ENCODE measurements at places on chromosomes 3 and 15.

DNA sequence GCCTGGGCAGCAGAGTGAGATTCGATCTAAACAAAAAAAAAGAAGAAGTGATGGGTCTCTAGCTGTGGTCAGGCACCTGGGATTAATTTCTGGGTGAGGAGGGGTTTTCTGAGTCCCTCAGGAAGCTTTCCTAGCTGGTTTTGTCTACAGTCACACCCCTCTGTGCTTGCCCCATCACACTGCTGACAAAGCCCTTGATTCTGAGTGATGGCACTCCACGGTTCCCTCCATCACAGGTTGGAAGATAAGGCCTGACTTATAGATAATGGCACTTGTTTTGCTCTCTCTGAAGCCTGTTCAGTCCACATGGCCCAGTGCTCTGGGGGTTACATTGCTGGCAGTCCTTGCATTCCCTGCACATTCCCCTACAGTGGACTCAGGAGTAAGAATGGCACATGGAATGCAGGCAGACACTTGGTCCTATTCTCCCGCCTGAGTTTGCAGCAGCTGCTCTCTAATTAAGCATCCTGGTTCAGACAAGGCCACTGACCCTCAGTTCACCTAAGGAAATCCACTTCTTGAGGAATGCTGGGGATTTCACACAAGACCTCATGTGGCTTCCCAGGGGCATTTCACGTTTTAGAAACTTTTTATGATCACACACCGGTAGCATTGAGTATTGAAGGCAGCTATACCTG is 81.0 kb upstream of the NMNAT3 start:
- DNase-seq, result no peak

DNA sequence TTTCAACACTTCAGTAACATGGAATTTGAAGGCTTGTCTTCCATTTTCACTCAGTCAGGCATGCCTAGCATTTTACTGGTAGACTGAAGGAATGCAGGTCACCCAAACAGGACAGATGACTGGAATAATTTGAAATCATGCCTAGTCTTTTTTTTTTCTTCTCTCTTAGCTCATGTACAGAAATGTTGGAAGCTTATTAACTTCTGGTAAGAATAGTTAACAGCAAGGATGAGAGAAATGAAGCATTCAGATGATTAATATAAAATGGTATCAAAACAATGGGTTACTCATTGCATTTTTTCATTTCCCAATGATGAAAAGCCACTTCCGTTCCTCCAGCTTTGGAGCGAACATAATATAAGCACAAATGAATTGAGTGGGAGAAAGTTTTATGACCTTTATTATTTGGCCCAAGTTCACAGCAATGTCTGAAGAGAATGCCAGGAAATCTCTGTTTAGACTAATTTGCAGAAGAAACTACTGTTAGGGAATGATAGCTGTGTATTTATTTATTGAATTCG is 431.6 kb upstream of the RASGRP1 start:
- no peak for DNase-seq

- no peak for DNase-seq
Observed at GRCh38 chr3:72212396-72212795, 427.4 kb upstream of the PROK2 start.

DNA sequence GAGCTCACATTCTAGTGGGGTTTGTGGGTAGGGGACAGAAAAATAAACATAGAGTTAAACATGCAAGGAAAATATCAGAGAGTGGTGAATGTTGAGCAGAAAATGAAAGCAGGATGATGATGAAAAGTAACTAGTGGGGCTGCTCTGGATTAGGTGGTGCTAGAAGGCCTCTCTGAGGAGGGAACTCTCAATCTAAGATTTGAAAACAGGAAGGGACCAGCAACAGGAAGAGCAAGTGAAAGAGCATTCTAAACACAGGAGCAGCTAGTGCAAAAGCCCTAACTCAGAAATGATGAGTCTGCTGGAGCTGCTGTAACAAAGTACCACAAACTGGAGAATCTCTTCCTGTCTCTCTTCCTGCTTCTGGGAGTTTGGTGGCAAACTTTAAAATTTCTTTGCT is 468.6 kb upstream of the AGTR1 start:
- DNase-seq, result no peak

GRCh38 chr15:101533371-101534140 is 44.0 kb upstream of the PCSK6 start:
- no peak for DNase-seq
